ENCODE measurements at places on chromosomes 7 and 10. TPM values are rescaled to one million over a fixed set of nuclear protein-coding genes. Genes with fewer than 3 reads are reported as not detected.

The MRLN gene
- not detected for total RNA-seq

GRCh38 chr10:99731306-99732032, 458 bp downstream of the COX15 start:
- H3K4me3 ChIP-seq, result peak overlapping the region; percentile 97
- H3K36me3 ChIP-seq, result peaks cover 20% of the 10 kb centered on the region
- peak overlapping the region; percentile 94 for H3K27ac ChIP-seq
- H3K27me3 ChIP-seq, result peaks cover 5% of the 10 kb centered on the region

DNA sequence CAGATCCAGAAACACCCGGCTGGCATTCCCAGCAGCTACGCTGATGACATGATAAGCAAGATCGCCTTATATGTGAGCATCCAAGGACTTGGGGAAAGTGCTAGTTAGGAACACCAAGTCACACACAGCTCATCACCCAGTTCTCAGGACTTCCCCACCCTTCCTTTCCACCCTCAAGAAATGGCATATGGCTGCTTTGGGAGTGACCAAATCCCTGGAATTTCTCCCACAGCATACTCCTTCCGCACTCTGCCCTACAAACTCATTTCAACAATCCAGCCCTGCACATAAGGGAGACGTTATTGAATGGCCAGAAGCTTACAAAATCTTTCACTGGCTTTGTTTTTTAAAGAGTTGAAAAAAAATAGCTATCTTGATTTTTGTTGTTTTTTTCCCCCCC, 4.2 kb downstream of the ITIH5 start:
- H3K4me1 ChIP-seq, result peaks cover 7% of the 10 kb centered on the region
- DNase-seq, result no peak
- no peak overlapping the region for H3K27ac ChIP-seq
- no peaks in the 10 kb centered on the region for H3K36me3 ChIP-seq
- peaks cover 12% of the 10 kb centered on the region for H3K27me3 ChIP-seq

DNA sequence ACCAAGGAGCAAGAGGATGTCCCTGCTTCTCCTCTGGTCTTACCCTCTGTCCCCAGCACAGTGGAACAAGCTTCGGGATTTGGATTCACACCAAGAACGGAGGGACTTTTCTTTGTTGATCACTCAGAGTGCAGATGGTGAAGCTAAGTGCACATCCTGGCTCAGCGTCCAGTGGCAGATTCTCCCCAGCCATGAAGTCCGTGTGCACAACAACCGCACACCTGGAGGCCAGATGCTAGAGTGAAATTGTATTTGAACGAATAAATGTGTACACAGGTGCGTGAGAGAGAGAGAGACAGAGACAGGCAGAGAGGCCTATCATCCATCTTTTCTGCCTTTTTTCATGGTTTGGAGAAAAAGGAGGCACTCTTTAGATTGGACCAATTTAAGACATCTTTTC, 31.5 kb downstream of the ASB13 start:
- H3K27me3 ChIP-seq, result peaks cover 2% of the 10 kb centered on the region
- no peaks in the 10 kb centered on the region for H3K4me1 ChIP-seq
- no peaks in the 10 kb centered on the region for H3K36me3 ChIP-seq
- no peak overlapping the region for H3K27ac ChIP-seq
- no peak overlapping the region for H3K4me3 ChIP-seq

DNA sequence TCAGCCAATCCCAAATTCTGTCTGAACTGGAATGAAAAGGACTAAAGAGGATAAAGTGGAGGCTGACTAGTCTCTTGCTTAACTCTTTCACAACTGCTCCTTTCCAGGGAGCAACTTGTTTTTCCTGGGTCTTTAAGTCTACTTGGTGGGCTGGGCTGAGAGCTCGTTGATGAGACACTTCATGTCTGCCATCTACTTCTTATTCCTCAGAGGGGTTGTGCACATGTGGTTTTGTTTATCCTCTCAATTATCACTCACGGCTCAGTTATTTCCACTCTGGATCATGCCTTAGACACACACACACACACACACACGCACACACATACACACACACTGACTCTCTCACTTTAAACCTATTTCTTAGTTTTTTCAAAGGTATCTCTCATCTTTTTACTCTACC, 298.6 kb upstream of the MTPN start:
- no peak overlapping the region for H3K27ac ChIP-seq
- no peaks in the 10 kb centered on the region for H3K36me3 ChIP-seq
- H3K4me1 ChIP-seq, result no peaks in the 10 kb centered on the region
- H3K4me3 ChIP-seq, result no peak overlapping the region
- H3K27me3 ChIP-seq, result no peaks in the 10 kb centered on the region

Measured in endothelial cell (in vitro differentiated cells).